ENCODE measurements at places on chromosomes 2 and 18.

DNA sequence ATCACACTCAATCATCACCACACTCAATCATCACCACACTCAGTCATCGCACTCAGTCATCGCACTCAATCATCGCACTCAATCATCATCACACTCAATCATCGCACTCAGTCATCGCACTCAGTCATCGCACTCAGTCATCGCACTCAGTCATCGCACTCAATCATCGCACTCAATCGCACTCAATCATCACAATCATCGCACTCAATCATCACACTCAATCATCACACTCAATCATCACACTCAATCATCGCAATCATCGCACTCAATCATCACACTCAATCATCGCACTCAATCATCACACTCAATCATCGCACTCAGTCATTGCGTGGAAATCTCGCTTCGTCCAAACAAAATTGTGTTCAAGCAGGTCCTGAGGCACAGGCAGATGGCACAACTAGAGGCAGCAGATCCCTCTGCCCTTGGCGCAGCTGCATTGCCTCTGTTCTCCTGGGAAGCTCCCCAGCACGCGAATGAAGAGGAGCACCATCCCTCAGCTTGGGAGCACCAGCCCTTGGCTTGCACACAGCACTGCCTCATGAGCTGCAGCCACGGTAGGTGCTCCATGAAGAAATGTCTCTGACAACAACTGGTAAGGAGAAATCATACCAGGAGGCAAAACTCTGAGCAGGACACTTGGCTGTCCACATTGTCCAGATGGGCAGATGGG, 108.1 kb downstream of the EIPR1 start:
- no peak for DNase-seq

DNA sequence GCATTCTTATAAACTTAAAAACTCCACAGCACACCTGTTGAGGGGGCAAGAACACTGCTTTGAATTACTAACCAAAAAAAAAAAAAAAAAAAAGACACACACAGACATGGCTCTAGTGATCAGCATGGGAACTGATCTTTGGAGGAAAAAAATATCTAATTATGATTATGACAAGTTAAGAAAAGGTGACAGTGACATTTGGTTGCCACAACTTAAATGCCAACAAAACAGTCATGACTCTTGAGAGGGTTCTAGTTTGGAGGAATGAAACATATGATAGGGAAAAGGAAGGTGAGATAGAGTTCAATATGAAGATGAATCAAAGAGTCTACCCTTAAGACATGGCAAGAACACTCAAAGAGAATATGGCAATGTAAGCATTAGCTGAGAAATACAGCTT, 20.6 kb downstream of the USP37 start:
- no peak for DNase-seq

DNA sequence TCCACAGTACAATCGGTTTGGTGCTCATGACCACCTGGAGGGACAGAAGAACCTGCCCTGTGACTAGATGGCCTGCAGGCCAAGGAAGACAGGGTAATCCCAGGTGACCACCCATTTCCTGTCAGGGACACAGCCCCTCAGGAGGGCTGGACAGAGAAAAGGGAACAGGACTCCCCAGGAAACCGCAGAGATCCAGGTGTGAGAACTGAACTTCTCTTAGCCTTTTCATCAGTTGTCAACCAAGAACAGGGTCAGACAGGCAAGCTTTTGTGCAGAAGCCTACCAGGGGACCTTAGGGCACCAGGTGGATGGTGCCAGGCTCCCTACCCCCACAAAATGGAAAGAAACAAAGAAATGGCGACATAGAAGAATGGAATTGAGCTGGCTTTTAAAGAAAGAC, 132.3 kb downstream of the HDAC4 start:
- no peak for DNase-seq

DNA sequence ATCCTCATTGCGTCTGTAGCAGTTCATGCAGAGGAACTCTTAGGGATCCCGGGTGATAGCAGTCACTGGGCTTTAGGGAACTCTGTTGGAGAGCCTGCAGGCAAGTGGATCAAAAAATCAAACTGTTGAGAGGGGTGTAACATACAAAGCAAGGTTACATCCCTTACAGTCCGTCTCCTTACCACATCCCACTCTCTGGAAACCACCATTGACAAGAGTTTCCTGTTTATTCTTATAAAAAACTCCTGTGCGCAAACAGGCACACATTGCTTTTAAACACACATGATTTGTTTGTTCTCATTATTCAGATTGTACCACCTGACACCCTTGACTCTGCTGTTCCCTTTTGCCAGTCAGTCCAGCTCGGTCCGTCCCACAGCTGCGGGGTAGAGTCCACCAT, 137.7 kb downstream of the LTBP1 start:
- DNase-seq = no peak

GRCh38 chr2:199830531-199830930, 20.5 kb downstream of the FTCDNL1 start:
- DNase-seq = no peak

GRCh38 chr2:217249121-217250012, 389.5 kb upstream of the TNP1 start:
- DNase-seq = no peak

GRCh38 chr2:230947908-230948365, 22.9 kb upstream of the GPR55 start:
- no peak for DNase-seq

- DNase-seq = no peak
Measured at GRCh38 chr2:143807671-143808070, 678.5 kb downstream of the ARHGAP15 start.

- no peak for DNase-seq
Measured at GRCh38 chr18:26536032-26536431, 12.3 kb downstream of the KCTD1 start.

GRCh38 chr2:212249451-212249850, 289.2 kb downstream of the ERBB4 start:
- no peak for DNase-seq

GRCh38 chr2:48961009-48961408, 193.3 kb downstream of the FSHR start:
- DNase-seq = no peak

GRCh38 chr2:229571243-229571642, 143.1 kb downstream of the DNER start:
- no peak for DNase-seq

GRCh38 chr2:138239902-138240491, 261.6 kb upstream of the SPOPL start:
- DNase-seq = no peak
